ENCODE measurements at places on chromosomes 6 and 20. TPM values are rescaled to one million over a fixed set of nuclear protein-coding genes. Genes with fewer than 3 reads are reported as not detected.

GRCh38 chr6:36917541-36918193, 31.9 kb downstream of the C6orf89 start:
- no peak for DNase-seq
- peaks cover 13% of the 10 kb centered on the region for H3K4me1 ChIP-seq
- peak overlapping the region; percentile 70 for H3K27ac ChIP-seq
- no peak overlapping the region for H3K4me3 ChIP-seq

GRCh38 chr6:133977983-133978895, 25.2 kb downstream of the TBPL1 start:
- no peaks in the 10 kb centered on the region for H3K36me3 ChIP-seq
- H3K4me1 ChIP-seq = no peaks in the 10 kb centered on the region
- DNase-seq = no peak
- peak overlapping the region; percentile 45 for H3K27ac ChIP-seq
- H3K4me3 ChIP-seq = no peak overlapping the region

Gene RPS6KA2
- 185 TPM for total RNA-seq

- no peaks in the 10 kb centered on the region for H3K27me3 ChIP-seq
- peak overlapping the region; percentile 94 for H3K27ac ChIP-seq
- H3K4me3 ChIP-seq = peak overlapping the region; percentile 73
- H3K36me3 ChIP-seq = peaks cover 1% of the 10 kb centered on the region
Measured at GRCh38 chr6:158818581-158819212, 471 bp downstream of the EZR start.

DNA sequence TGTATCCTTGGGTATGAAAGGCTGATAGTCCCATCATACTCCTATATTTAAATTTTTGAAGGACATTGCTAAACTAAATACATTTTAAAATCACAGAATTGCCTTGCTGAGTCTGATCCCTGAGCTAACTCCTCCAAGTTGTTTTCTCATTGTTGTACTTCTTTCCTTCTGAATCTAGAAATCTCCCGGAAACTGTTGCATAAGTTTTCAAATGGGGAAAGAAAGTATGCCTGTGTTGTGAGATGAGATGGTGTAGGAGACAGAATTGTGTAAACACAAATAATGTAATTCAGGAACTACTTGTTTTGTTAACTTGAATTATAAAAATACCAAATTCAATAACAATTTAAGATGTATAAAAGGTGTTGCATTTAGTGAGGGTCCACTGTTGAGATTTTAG, 7.3 kb downstream of the PNRC1 start:
- no peak overlapping the region for H3K4me3 ChIP-seq
- H3K27me3 ChIP-seq = no peaks in the 10 kb centered on the region
- DNase-seq = peak; percentile 10
- no peak overlapping the region for H3K27ac ChIP-seq
- H3K4me1 ChIP-seq = no peaks in the 10 kb centered on the region
- H3K36me3 ChIP-seq = peaks cover 21% of the 10 kb centered on the region

DNA sequence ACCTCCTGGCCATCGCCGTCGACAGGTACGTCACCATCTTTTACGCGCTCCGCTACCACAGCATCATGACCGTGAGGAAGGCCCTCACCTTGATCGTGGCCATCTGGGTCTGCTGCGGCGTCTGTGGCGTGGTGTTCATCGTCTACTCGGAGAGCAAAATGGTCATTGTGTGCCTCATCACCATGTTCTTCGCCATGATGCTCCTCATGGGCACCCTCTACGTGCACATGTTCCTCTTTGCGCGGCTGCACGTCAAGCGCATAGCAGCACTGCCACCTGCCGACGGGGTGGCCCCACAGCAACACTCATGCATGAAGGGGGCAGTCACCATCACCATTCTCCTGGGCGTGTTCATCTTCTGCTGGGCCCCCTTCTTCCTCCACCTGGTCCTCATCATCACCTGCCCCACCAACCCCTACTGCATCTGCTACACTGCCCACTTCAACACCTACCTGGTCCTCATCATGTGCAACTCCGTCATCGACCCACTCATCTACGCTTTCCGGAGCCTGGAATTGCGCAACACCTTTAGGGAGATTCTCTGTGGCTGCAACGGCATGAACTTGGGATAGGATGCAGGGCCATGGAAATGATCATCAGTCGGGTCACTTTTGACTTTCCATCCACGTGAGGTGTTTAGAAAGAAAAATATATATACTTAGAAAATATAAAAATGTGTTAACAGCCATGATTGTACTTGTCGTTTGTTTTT, 868 bp downstream of the MC3R start:
- H3K27ac ChIP-seq = no peak overlapping the region
- peak; percentile 2 for DNase-seq

- no peaks in the 10 kb centered on the region for H3K27me3 ChIP-seq
- no peaks in the 10 kb centered on the region for H3K36me3 ChIP-seq
- DNase-seq = no peak
- no peak overlapping the region for H3K4me3 ChIP-seq
- no peak overlapping the region for H3K27ac ChIP-seq
Measured at GRCh38 chr6:18028332-18028731, 40.9 kb upstream of the KIF13A start.

DNA sequence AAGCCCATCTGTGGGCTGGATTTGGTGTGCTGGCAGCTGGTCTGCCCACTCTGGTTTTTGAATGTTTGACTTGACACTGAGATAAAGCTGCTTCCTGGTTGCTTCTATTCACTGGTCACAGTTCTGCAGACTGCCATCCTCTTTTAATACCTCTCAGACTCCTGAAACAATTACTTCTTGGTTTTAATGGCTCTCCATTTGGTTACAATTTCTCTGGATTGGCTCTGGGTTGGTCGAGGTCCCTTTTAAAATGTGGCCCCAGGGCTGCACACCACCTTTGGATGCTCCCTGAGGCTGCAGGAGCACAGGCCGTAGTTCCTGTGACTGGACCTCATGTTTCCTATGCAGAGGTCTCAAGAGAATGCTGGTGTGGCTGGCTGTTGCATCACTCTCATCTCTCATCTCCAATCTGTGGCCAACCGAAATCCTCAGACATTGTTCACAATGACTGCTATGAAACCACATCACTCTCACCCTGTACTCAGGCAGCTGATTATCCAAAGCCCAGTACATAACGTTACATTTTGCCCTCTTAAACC, 98.5 kb downstream of the INSM1 start:
- no peak overlapping the region for H3K4me3 ChIP-seq
- no peaks in the 10 kb centered on the region for H3K4me1 ChIP-seq
- H3K36me3 ChIP-seq = peaks cover 2% of the 10 kb centered on the region

Gene CYP24A1
- total RNA-seq = 0.68 TPM

GRCh38 chr20:56360133-56360907, 1.5 kb downstream of the FAM210B start:
- H3K4me3 ChIP-seq = peak overlapping the region; percentile 4
- no peak for DNase-seq
- no peaks in the 10 kb centered on the region for H3K27me3 ChIP-seq
- H3K27ac ChIP-seq = peak overlapping the region; percentile 84
- peaks cover 6% of the 10 kb centered on the region for H3K4me1 ChIP-seq
- no peaks in the 10 kb centered on the region for H3K36me3 ChIP-seq

Gene RBBP8NL
- 1.0 TPM for total RNA-seq

DNA sequence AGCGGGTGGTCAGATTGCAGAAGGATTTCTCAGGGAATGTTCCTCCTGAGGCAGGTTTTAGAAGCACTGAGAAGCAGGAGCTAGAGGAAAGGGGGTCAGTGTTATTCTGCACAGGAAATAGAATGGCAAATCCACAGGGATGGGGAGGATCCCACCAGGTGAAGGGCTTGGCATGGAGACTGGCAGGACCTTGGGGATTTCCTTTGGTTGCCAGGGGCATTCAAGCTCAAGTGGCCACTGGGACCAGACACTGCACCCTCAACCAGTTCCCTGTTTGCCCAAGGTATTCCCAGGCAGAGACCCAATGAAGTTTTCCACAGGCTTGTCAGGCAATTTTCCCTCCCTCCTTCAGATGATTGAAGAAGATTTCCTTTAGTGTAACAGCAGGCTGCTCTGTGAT, 123.2 kb upstream of the KCNK16 start:
- no peaks in the 10 kb centered on the region for H3K4me1 ChIP-seq
- H3K27me3 ChIP-seq = no peaks in the 10 kb centered on the region
- no peak overlapping the region for H3K4me3 ChIP-seq
- no peak overlapping the region for H3K27ac ChIP-seq
- H3K36me3 ChIP-seq = no peaks in the 10 kb centered on the region

Gene SLC35F1
- total RNA-seq = 5.7 TPM

- peak overlapping the region; percentile 89 for H3K27ac ChIP-seq
- H3K27me3 ChIP-seq = peaks cover 2% of the 10 kb centered on the region
- no peak overlapping the region for H3K4me3 ChIP-seq
- no peak for DNase-seq
- H3K36me3 ChIP-seq = no peaks in the 10 kb centered on the region
- H3K4me1 ChIP-seq = no peaks in the 10 kb centered on the region
Measured at GRCh38 chr6:4352731-4353130, 217.4 kb upstream of the ECI2 start.

DNA sequence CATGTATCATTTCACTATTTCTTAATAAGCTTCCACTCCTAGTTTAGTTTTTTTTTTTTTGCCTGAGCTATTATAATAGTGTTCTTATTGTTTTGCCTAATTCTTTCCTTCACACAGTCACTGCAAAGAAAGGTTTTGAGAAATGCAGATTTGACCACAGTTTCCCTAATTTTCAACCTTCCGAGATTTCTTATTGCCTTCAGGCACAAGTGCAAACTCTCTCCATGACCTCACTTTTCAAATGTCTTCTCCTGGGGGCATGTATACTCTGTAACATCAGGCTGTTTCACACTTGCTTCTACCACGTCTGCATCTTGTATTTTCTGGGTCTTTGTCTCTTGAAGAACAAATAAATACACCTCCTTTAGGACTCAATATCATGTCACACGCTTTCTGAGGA, 339.0 kb upstream of the CITED2 start:
- DNase-seq = no peak
- no peak overlapping the region for H3K4me3 ChIP-seq
- peaks cover 18% of the 10 kb centered on the region for H3K4me1 ChIP-seq
- no peak overlapping the region for H3K27ac ChIP-seq
- no peaks in the 10 kb centered on the region for H3K36me3 ChIP-seq

GRCh38 chr6:130309028-130309427, 56.8 kb upstream of the TMEM200A start:
- H3K36me3 ChIP-seq = peaks cover 1% of the 10 kb centered on the region
- DNase-seq = no peak
- no peak overlapping the region for H3K27ac ChIP-seq
- no peaks in the 10 kb centered on the region for H3K4me1 ChIP-seq

- DNase-seq = no peak
- no peaks in the 10 kb centered on the region for H3K36me3 ChIP-seq
- no peak overlapping the region for H3K27ac ChIP-seq
- peaks cover 3% of the 10 kb centered on the region for H3K4me1 ChIP-seq
- no peaks in the 10 kb centered on the region for H3K27me3 ChIP-seq
Measured at GRCh38 chr20:4084096-4084495, 68.7 kb upstream of the RNF24 start.

DNA sequence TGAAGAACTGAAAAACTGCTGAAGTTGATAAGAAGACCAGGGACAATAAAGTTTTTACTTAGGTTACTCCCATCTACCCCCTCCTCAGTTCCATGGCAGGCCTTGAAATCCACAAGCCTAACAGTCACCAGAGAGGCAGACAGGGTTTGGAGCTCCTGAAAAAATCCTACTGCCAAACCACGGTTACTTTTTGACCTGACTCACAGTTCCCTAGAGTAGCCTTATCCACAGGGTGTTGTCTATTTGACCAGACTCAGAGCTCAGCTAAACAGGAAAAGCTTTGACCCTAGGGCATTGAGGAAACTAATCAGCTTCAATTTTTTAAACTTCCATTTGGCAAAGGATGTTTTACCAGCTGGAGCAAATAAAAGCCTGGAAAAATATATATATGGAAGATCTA, 257.7 kb upstream of the NT5E start:
- no peaks in the 10 kb centered on the region for H3K36me3 ChIP-seq
- no peaks in the 10 kb centered on the region for H3K27me3 ChIP-seq
- no peak overlapping the region for H3K27ac ChIP-seq
- H3K4me1 ChIP-seq = no peaks in the 10 kb centered on the region
- no peak overlapping the region for H3K4me3 ChIP-seq
- no peak for DNase-seq
